Activated naive CD4-positive, alpha-beta T cell treated with anti-CD3 and anti-CD28 coated beads, Interleukin-2, amount 50 U/mL, for 72 hours (primary cell): ENCODE measurements at places on chromosomes 16 and 17. TPM values are rescaled to one million over a fixed set of nuclear protein-coding genes. Genes with fewer than 3 reads are reported as not detected.

DNA sequence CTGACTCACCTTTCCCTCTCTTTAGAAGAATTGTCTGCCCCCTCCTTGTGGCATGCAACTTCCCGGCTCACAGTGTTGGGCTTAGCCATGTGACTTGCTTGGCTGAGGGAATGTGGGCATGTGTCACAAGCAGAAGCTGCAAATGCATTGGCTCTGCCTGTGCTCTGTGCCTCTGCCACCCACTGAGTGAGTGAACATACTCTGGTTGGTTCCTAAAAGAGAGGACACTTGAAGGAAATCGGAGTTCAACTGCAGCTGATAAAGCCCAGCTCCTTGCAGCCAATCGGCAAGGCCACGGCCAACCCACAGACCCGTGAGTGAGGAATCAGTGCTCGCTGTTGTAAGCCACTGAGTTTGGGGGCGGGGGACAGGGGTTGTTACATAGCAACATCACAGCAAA lies 10.9 kb upstream of the GINS2 start:
- DNase-seq: no peak

The TSPAN10 gene
- total RNA-seq: 0.56 TPM

GRCh38 chr17:42555122-42555622 lies 2.4 kb downstream of the HSD17B1 start:
- DNase-seq: no peak

The ESRP2 gene
- 0.48 TPM for total RNA-seq

DNA sequence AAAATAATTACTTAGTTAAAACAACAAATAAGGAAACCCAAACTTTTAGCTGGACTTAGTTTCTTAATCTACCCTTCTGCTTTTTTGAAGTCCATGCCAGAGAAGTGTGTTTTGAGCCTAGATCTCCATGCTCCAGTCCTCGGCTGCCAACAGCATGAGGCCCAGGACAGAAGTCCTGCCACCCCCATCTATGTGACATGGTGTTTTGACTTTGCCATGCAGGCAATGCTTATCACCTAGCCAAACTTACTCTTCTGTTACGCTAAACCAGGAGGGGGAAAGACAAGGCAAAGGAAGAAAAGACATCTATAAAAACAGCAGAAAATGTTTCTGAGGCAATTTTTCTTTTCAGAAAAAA lies 119.5 kb downstream of the PARN start:
- no peak for DNase-seq

GRCh38 chr17:73098919-73099318 lies 6.4 kb upstream of the SLC39A11 start:
- DNase-seq: no peak

The NAE1 gene
- 93.9 TPM for total RNA-seq

DNA sequence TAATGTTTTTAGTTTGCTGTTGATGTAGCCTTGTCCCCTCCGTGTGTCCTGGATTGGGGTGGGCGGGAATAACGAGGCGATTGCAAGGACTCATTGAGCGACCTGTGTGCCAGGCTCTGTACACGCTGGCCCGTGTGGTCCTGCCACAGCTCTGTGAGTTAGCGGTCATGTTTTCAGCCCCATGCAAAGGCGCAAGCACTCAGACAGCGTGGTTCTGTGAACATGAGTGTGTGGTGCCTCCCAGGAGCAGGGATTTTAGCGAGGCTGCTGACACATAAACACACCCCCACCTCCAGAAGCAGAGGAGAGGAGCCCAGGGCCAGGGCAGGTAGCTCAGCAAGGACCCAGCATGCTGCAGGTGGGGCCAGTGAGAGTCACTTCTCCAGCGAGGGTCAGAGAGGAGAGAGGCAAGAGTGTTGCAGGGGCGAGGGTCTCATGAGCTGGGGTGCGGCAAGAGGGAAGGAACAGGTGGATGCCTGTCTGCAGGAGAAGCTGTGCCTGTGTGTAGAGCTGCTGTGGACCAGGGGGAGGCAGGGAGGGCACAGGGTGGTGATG lies 115.3 kb downstream of the OR1D5 start:
- DNase-seq: no peak

The ZP2 gene
- not detected for total RNA-seq

GRCh38 chr17:53273126-53273525 lies 549.6 kb upstream of the KIF2B start:
- DNase-seq: no peak

- no peak for DNase-seq
Measured at GRCh38 chr17:15657868-15658267, 26.2 kb downstream of the TRIM16 start.

DNA sequence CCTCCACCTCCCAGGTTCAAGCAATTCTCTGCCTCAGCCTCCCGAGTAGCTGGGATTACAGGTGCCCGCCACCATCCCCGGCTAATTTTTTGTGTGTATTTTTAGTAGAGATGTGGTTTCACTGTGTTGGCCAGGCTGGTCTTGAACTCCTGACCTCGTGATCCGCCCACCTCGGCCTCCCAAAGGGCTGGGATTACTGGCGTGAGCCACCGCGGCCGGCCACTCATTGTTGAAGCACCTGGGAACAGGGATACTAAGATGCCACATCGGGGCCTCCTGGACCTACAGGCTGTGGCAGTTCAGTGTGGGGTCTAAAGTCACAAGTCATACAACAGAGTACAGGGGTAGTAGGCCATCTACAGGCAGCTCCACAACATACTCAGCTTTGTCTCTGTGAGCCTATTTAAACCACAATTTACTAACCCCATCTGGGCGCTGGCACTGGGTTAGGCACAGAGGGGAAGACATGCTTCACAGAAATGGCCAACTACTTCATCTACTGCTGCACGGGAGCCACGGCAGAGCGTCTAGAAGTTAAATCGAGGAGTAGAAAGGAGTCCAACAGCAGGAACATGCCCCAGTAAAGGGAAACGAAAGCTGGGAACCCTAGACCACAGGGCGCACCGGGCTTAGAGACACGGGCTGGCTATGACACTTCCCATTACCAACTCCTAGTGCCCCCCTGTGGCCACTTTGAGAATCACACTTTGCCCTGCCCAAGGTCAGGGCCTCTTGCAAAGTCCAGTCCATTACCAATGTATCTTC lies 4.3 kb downstream of the VAMP2 start:
- DNase-seq: peak; percentile 86

- no peak for DNase-seq
Measured at GRCh38 chr16:1030473-1030901, 42.1 kb upstream of the SSTR5 start.

DNA sequence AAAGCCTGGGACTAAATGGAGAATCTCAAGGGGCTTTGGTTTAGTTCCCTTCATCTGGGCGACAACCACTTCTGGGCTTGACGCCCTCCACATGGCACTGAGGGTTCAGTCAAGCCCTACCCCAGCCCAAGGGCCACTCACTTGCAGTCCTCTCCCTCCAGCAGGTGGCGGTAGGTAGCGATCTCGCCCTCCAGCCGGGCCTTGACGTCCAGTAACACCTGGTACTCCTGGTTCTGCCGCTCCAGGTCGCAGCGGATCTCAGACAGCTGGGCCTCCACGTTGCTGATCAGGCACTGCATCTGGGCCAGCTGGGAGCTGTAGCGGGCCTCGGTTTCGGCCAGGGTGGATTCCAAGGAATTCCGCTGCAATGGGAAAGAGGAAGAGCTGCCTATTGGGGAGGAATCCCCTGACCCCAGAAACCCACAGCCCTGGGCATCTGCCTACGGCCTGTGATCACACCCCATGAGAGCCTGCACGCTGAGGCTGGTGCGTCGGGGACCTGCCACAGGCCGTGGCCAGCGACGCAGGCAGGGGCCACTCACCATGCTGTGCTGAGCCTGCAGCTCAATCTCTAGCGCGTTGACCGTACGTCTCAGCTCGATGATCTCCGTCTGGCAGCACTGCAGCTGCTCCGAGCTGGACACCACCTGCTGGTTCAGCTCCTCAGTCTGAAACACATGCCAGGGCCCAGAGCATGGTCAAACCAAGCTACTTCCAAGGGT lies 2.7 kb downstream of the KRT36 start:
- DNase-seq: no peak

The TRAPPC2L gene
- 36.0 TPM for total RNA-seq

GRCh38 chr16:19102187-19102872 lies 11.4 kb upstream of the ITPRIPL2 start:
- no peak for DNase-seq

DNA sequence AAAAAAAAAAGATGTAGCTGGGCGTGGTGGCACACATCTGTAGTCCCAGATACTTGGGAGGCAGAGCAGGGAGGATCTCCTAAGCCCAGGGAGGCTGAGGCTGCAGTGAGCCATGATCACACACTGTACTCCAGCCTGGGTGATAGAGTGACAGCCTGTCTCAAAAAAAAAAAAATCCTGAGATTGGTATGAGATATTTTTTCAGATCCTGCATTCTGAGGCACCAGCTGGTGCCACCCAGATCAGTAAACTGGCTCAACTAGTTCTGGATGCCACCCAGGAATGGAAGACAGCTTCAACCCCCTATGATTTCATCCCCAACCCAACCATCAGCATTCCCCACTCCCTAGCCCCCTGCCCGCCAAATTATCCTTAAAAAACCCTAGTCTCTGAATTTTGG lies 7.1 kb upstream of the GJC1 start:
- no peak for DNase-seq

DNA sequence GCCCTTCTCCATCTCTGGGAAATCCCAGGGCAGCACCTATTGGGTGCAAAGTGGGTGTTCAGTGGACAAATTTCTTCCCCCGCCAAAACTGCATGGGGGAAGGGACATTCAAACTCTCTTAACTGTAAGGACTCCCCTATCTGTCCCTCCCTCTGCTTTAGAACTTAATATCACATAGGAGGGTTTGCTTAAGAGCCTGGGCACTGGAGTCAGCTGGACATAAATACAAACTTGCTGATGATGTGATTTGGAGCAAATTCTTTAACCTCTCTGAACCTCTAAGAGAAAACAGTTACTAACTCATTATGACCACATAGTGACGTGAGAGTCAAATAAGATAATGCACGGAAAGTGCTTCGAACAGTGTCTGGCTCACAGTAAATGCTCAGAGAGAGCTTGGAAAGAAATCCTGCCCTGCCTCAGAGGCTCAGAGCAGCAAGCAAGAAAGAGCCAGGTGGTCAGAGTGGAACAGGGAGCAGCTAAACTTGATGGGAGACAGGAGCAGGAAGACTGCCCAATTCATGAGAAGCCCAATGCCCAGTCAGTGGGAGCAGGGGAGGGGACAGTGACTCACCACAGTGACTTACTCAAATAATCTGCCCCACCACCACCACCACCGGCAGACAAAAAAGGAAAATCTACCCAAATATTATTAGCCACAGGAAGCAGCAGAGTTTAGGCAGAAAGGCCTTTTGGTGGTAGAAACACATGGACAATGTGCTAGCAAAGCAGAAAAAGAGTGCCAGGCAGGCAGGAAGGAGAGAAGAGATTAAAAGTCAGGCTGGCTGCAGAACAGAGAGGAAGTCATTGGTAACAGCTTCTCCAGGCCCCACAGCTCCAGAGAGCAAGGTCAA lies 23.9 kb upstream of the CCL1 start:
- no peak for DNase-seq

The ZACN gene
- total RNA-seq: 6.8 TPM

DNA sequence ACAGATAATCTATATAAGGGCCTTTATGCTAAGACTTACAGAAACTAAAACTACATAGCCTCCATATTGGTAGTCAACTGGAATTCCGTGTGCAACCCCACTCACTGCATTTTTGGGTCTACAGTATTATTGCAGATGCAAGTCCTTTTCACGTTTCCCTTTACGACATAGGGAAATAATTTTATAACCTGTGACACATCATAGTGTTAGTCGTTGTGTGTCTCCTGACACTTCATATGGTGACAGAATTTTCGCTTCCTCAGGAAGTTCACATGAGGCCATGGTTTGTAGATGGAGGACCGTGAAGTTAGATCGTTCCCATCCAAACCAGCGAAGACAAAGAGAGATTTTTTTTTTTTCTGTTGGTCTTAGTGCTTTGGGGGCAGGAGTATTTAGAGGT lies 15.7 kb upstream of the MRC2 start:
- DNase-seq: no peak

The HYDIN gene
- 0.16 TPM for total RNA-seq

GRCh38 chr16:81513204-81514040 lies 68.8 kb downstream of the CMIP start:
- no peak for DNase-seq

- peak; percentile 81 for DNase-seq
Measured at GRCh38 chr16:3431779-3432219, 11.5 kb downstream of the ZNF597 start.

- no peak for DNase-seq
Measured at GRCh38 chr17:34173241-34173640, 81.8 kb upstream of the CCL2 start.

DNA sequence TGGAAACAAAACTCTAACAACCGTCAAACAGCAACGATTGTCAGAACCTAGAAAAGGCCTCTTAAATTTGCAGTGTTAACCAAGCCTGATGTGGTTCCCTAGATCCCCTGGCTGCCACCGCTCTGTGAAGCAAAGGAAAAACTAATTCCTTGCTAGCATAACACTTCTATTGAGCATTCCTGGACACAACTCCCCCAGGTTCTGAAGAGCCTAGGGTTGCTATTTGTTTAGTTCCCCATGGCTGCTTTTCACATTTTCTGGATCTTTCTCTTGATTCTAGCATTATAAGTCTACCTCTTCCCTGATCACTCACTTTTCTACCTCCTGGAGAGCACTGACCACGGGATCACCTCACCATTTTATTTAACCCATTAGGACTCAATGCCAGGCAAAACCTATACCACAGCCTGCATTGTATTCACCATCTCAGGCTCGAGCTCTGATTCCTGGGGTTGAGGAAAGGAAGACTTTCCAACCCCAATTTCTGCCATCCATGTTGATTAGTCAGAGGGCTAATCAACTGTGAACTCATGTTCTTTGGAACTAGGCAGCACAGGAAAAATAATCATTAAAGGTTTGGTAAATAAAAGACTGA lies 692 bp upstream of the KCNJ16 start:
- no peak for DNase-seq

DNA sequence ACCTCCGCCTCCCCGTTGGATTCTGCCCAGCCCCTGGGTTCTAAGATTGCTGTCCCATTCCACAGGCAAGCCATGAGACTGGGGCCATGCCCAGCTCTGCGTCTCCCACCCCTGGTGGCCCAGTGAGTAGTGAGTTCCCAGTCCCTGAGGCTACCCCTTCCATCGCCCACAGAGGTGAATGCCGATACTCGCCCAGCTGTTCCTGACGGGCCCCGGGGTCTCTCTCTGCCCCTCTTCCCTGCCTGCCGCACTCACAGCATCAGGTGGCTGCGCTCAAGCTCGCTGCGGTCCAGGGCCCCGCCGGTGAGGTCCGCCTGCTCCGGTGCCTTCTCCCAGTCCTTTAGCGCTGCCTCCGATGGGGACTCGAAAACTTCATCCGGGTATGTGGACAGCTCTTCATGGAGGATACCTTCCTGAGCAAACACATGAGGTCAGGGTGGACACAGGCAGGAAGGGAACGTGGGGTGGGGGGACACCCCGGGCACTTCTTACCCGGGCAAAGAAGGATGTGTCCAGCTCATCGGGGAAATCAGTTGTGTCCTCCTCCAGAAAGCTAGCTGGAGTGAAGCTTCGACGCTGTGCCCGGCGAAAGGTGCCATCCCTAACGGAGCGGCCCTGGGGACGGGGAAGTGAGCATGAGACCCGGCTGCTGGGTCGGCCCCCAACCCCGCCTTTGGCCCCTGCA lies 8.8 kb downstream of the SNRNP25 start:
- no peak for DNase-seq

DNA sequence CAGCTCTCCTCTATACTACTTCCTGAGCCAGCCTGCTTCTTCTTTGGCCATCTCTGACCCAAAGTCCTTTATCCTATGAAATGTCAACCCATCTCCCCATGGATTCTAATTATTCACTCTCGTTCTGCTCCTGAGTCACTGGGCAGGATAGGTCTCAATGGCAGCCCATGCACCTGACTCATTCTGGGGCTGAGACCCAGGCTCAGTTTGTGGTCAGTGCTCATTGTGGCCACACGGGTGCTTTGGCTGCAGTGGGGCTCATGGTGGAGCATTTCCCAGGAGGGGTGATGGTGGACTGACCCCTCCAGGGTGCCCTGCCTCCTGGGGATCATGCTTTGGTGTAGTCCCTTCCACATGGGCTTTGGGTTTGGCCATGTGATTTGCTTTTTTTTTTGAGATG lies 154.8 kb upstream of the WSCD1 start:
- DNase-seq: no peak
